Activated CD8-positive, alpha-beta T cell treated with anti-CD3 and anti-CD28 coated beads for 36 hours (primary cell): ENCODE measurements at places on chromosomes 7 and 10. TPM values are rescaled to one million over a fixed set of nuclear protein-coding genes. Genes with fewer than 3 reads are reported as not detected.
A peak's percentile ranks its signal among the peaks of the same experiment; 100 is the strongest.

DNA sequence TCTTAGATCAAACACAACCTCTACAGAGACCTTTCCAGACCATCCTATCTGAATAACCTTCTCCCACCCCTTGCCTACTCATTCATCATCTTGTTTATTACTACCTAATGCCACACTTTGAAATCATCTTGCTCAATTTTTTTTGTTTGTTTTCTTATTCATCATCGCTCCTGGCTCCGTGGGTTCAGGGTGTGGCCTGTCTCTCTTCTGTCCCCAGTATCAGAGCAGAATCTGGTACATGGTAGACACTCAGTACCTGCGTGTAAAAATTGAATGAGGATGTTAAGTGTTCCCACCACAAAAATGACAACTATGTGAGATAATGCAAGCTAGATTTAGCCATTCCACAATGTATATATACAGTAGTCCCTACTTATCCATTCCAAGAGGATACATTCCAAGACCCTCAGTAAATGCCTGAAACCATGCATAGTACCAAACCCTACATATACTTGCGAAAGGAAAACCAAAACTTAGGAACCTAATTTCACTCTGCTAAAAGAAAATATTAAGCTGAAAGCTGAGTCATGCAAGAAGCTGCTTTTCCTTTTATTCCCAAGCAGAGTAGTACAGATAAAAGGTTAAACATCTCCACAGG is 72.1 kb upstream of the SEC61G start:
- DNase-seq: no peak

The FAM13C gene
- total RNA-seq: not detected

The HPS1 gene
- total RNA-seq: 52.1 TPM

GRCh38 chr7:131897790-131898165 is 341.4 kb upstream of the PODXL start:
- no peak for DNase-seq

The PTPRZ1 gene
- not detected for total RNA-seq

GRCh38 chr10:17453373-17454091 is 863 bp downstream of the ST8SIA6 start:
- peak; percentile 42 for DNase-seq

GRCh38 chr10:73855413-73855812 is 18.9 kb downstream of the CAMK2G start:
- no peak for DNase-seq

DNA sequence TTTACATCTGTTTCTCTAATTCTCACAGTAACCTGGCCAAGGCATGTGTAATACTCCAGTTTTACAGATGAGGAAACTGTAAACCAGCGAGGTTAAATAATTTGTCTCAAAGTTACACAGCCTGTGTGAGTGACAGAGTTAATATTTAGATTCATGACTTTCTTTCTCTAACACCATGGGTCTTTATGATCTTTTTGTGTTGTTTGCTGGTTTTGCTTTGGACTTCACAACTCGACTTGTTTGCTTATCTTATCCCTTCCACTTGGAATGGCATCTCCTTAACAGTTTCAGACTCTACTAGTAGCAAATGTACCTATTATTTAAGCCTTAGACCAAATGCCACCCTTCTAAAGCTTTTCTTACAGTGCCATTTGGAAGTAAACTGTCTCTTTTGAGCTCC is 34.4 kb downstream of the MXI1 start:
- DNase-seq: no peak

DNA sequence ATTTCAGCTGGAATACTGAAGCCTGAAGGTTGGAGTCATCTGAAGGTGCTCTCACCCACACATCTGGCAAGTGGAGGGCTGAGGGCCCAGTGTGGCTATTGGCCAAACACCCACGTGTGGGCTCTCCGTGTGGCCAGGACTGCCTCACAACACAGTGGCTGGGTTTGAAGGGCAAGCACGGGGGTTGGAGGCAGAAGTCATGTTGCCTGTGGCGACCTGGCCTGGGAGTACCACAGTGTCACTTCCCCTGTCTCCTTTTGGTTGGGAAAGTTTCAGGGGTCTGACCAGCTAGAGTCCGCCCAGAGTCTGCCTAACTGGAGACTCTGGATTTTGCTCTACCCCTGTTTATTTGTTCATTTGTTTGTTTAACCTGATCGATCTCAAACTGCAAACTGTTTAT is 169.5 kb downstream of the DNAJB6 start:
- no peak for DNase-seq

- no peak for DNase-seq
Observed at GRCh38 chr10:110221044-110221720, 13.8 kb downstream of the MXI1 start.

DNA sequence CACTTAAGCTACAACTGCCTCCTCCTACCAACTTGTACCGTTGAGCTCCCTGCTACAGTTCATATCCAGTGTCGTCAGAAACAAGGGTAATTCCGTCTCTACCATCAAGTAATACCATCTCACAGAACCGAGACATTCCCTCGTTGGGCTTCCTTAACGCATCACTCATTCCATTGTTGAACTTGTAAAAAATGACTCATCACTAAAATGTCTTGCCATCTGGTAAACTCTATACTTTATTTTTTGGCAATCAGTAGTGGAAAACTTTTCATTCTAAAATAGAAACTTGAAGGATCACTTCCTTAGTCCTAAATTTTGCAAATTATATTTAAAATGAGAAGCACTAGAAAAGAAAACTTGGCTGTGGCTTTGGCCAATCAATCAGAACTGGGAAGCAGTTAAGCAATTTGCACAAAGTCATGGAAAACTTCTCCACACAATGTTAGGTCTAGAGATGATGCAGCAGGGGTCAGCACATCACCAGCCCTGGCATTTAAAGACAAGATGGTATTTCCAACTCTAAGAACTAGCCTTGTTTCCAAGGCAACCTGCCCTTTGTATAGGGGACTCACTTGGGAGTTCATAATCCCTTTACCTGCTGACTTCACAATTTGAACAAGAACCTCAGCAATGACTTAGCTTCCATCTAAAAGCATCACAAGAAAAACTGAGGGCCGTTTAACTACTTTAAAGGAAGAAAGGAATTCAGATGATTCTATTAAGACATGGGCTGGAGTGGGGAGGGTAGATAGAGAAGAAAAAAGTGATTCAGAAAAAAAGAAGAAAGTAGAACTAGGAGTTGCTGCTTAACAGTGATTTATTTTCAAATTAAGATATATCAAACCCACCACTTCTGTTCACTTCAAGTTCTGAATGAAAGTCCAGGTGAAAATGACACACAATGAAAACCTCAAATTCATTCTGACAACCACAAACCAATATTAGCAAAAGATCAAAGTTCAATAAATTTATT is 288.1 kb downstream of the PARD3 start:
- DNase-seq: no peak

DNA sequence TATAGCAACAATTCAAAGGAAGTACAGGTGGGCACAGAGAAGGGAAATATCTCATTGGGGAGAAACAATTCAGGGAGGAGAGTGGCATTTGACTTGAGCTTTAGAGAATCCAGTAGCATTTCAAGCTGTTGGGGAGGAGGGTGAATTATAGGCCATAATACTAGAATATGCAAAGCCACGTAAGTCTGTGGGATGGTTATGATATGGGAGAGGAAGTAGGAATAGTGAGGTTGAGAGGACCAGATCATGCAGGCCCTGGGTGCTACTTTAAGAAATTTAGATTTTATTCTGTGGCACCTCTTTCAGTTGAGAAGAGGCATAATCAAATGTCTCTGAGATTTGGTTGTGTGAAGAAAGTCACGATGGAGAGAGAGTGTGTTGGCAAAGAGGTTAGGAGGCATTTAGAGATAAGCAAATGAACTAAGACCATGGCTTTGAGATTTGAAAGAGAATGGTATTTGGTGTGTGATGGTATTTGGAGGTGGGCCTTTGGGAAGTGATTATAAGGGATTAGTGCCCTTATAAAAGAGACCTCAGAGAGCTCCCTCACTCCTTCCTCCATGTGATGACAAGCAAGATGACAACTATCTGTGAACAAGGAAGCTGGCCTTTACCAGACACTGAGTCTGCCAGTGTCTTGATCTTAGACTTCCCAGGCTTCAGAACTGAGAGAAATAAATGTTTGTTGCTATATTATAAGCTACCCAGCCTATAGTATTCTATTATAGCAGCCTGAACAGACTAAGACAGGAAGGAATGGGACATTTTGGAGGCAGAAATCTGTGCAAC is 15.1 kb downstream of the ADD3 start:
- DNase-seq: no peak

DNA sequence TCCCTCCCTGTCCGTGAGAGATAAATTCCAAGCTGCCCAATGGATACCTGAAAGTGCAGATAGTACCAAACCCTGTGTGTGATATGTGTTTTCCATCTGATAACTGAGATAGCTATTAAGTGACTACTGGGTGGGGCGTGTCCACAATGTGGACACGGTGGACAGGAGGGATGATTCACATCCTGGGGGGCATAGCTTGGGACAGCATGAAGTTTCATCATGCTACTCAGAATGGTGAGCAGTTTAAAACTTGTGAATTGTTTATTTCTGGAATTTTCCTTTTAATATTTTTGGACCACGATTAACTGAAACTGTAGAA is 158.6 kb downstream of the CREB5 start:
- DNase-seq: no peak

The VSTM4 gene
- 0.04 TPM for total RNA-seq

DNA sequence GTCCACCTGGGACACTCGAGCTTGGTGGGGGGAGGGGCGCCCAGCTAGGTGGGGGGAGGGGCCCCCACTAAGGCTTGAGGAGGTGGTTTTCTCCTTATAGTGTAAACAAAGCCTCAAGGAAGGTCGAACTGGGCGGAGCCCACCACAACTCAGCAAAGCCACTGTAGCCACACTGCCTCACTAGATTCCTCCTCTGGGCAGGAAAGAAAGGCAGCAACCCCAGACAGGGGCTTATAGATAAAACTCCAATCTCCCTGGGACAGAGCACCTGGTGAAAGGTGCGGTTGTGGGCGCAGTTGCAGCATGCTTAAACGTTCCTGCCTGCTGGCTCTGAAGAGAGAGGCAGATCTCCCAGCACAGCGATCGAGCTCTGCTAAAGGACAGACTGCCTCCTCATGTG is 133.1 kb downstream of the SNX13 start:
- DNase-seq: no peak

The SPDYE8 gene
- total RNA-seq: not detected

- DNase-seq: no peak
Observed at GRCh38 chr10:113060201-113061053, 110.4 kb downstream of the TCF7L2 start.

DNA sequence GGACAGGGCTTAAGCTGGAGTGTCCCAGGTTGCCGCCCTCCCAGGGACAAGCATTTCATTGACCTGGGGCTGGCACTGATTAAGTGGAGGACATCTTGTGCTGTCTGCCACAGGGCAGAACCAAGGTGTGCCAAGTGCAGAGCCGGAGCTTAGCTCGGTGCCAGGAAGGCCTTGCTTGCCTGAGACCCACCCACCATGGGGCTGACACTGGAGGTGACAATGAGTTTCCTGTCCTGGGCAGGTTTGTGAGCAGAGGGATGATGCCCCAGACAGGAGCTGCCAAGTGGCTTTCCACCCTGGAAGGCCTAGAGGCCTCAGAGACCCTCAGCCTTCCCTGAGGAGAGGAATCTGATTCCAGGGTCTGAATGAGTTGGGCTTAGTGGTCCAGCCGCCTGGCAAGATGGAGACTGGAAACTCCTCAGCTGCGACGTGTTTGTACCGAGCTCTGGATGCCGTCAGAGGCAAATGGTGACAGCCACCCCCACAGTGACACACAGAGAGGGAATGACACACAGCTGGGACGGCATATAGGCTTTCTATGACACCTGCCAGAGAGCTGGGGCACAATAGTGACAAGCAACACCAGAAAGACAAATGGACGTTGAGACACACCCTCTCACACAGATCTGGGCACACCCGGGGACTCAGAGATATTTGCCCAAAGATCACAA is 2.6 kb downstream of the ADCYAP1R1 start:
- DNase-seq: no peak

The CDHR3 gene
- total RNA-seq: 0.58 TPM

The C10orf71 gene
- not detected for total RNA-seq

- DNase-seq: no peak
Observed at GRCh38 chr7:49486974-49487829, 286.2 kb upstream of the VWC2 start.

DNA sequence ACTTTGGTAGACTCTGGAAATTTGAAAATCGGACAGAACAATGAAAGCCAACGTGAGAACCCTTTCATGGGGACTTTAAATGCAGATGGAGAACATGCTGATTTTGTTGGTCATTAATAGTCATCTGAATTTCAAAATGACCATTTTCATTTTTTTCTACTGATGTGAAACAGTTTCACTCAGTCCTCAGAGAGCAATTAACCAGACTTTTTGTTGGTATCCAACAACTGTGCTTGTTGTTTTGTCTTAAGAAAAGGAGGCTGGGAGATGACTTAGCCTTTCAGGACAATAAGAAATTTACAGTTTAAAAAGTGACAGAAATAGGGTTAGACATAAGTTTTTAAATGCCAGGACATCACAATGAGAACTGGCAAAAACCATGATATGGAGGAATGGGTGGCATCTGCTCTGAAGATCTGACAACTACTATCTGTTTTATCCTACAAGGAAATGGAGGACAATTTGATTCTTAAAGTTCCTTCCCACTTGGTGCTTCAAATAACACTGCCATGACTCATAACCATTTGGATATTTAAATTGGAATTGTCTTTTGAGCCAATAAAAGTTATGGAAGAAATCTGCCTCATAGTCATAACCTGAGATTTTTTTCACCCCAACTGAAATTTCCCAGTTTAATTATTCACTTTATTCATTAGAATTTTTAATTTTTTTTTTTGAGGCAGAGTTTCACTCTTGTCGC is 87.2 kb upstream of the HPS1 start:
- no peak for DNase-seq

DNA sequence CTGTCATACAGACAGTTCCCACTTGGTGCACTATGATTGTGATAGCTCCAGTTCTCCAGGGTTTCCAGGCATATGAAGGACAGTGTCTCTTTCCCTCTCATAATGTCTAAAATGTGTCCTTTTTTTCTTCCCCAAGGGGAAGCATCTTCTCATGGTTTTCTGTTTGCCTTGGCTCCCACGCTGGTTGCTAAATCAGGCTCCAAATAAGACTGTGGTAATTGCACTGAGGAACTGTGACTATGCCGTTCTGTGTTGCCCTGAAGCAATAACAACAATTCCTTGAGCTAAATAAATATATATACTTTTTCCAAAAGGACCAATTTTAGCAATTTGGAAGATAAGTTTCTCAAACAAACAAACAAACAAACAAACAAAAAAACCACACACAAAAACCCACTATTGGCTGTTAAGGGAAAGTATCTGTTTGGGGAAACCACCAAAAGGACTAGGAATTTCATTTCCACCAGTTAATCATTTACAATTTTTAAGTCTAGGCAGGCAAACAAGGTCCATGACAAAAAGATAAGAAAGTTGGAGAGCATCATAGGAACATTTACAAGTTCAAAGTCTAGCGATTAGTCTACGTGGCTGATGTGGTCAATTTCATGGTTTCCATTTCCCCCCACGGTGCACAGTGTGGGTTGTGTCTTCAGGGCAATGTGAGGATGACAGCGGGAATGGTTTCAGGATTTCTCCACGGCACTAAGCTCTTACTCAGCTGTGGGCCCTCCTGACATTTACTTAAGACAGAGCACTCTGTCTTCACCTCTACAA is 62.4 kb downstream of the THNSL1 start:
- no peak for DNase-seq

- DNase-seq: no peak
Observed at GRCh38 chr10:31381766-31382316, 62.8 kb downstream of the ZEB1 start.
